ENCODE measurements at places on chromosomes 3 and 15.
A peak's percentile ranks its signal among the peaks of the same experiment; 100 is the strongest.

DNA sequence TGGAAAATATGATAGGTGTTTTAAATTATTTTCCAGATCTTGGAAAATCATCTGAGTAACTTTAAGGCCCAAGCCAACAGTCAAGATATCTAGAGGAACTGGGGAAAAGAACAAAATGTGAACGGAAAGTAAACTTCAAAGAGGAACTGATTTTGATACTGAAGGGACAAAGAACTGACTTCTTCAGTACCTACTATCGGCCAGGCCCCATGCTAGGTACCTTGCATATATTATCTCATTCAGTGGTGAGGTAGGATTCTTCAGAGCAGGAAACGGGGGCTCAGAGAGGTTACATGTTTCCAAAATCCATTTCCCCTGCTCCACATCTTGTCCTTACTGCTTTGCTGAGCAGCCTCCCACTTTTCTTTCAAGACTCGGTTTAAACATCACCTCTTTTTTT, 9.8 kb upstream of the ZNF710 start:
- no peak for DNase-seq

GRCh38 chr15:80523746-80524145, 119.6 kb downstream of the ARNT2 start:
- DNase-seq: no peak

- DNase-seq: peak; percentile 24
Observed at GRCh38 chr3:14142567-14143270, 17.9 kb downstream of the TMEM43 start.

DNA sequence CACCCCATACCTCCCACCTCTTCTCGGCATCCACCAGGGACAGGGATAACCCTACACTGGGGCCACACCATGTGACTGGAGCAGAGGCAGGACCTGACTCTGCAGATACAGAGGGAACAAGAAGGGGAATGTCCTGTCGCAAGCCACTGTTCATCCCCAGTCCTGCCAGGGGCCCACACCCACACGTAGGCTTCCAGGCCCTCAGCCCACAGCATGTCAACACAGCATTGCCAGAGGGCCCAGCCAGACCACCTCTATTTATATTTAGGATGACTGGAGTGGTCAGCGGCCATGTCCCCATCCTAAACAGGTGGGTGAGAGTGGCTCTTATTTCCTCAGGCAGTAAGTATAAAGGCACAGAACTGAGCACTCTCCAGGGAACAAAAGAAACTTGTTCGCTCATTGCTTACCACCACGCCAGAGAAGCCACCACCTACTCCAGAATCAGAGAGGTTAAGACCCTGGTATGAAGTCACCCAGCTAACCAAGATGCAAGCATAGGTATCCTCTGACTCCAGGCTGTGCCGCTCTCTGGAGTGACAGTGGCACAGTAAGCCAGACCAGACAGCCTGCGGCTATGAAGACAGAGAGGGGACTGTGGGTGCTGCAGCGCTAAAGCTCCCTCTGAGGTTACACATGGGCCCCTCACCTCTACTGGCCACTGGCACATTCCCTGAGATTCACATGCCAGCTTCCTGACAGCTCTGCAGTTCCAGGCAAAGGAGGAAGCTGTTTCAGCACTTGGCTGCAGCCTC, 67.9 kb downstream of the LRIG1 start:
- DNase-seq: peak; percentile 39

DNA sequence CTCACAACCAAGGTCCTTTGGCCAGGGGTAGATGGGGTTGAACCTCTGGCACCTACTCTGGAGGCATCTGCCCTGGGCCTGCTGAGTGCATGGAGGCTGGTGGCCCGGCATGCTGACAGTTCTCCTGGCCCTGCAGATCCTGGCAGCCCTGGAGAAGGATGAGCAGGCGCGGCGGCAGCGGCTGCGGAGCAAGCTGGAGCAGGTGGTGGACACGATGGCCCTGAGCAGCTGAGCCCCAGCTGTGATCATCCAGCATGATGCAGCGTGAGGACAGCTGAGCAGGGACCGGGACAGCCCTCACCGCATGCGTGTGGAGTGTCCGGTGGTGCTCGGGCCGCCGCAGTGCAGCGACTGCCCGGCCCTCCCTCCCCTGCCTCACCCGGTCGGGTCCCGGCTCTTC, 50.9 kb downstream of the PLXNA1 start:
- peak; percentile 92 for DNase-seq

DNA sequence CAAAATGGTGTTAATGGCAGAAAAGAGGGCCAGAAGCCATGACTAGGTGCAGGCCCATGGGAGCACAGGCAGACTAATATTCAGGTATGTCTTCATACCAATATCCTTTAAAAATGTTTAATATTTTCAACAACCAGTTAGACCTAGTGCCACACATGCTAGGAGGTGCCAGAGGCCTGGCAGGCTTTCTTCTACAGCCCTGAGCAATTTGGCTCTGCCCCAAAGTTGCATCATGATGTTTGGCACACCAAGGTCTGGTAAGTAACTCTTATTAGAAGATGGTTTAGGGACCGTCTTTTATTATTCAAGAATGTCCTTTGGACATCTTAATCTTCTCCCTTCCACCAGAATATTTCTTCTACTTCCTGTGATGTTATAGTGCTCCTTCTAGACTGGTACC, 34.8 kb downstream of the MITF start:
- no peak for DNase-seq

All from tongue (tissue), 3 donors.